ENCODE measurements at places on chromosomes 16 and 17.

- DNase-seq, result no peak
These were observed 99.9 kb upstream of the CORO6 start for GRCh38 chr17:29722411-29723198.

DNA sequence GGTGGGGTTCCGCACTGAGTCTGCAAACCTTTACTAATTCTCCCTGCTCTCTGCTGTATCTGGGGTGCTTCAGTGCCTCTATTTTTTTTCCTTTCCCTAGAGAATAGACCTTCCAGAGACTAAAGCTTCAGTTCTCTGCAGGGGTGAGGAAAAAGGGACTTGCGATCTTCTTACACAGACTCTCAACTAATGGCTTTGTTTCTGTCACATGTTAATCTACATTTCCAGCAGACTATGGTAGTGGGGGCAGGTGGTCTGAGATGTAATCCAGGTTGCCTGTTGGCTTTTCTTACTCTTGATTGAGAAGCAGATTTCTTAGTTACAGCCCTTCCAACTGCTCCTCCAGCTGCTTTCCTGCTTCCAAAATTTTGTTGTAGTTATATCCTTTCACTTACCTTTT is 229.0 kb upstream of the NLRP1 start:
- no peak for DNase-seq

GRCh38 chr17:50634915-50635731 is 442 bp downstream of the ABCC3 start:
- DNase-seq, result no peak

DNA sequence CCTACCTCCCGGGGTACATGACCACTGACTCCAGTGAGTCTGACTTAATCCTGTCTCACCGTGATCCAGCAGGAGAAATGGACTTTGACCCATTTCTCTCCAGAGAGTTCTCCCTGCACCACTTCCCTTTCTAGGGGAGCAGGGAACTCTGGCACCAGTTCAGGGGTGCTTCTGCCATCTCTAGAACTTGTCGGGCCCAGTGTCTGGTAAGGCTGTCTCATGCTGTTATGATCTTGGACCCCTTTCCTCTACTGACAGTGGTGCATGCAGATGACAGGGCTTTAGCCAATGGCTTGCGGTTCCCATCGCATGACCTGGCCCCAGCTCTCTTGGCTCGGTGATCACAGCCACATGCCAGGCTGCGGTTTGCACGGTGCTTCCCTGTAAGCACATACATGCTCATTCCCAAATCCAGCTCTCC is 62.0 kb downstream of the SLC39A11 start:
- no peak for DNase-seq

DNA sequence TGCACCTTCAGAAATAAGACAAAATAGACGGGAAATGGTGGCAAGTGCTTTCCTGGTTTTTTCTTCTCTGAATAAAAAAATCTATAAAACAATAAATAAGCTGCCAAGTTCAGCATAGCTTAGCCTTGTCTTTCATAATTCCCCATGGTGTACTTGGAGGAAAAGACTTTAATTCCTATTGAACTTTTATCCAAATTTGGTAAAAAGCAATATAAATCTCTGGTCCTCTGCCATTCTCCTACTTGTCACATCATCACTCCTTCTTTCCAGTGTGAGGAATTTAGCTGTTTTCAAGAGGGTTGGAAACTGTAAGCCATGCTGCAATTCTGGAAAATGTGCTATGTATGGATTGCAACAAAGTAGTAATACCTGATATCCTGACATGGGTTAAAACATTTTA is 551.8 kb upstream of the KIF2B start:
- no peak for DNase-seq
